ENCODE measurements at places on chromosomes 12 and 14.

DNA sequence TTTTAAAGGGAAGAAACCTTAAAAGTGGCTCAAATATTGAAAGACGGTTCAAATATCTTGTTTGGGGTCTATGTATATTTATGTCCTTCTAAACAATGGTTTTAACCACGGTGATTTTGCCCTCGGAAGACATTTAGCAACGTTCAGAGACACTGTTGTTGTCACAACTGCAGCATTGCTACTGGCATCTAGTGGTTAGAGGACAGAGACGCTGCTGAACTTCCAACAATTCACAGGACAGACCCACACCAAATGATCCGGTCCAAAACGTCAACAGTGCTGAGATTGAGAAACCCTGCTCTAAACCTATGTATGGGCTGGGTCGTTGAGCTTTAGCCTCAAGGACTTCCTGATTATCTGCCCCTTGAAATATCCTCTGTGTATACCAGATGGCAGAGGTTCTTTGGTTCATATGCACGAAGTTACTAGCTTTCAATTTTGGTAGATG is 1.7 kb downstream of the ANGEL1 start:
- peak; percentile 57 for DNase-seq

- no peak for DNase-seq
Observed at GRCh38 chr14:94123296-94123695, 6.1 kb downstream of the IFI27L2 start.

GRCh38 chr12:12194206-12194605 is 72.6 kb downstream of the LRP6 start:
- DNase-seq = no peak

- no peak for DNase-seq
Observed at GRCh38 chr12:53207042-53207441, at the start of gene ITGB7. Gene ITGB7, minus strand, starts transcription at chr12:53207251. Its CDS starts 6,808 bp downstream, at chr12:53200443.

GRCh38 chr12:118537481-118537917 is 161.1 kb downstream of the SUDS3 start:
- DNase-seq = no peak

GRCh38 chr14:30854492-30854891 is 19.9 kb upstream of the COCH start:
- DNase-seq = no peak

DNA sequence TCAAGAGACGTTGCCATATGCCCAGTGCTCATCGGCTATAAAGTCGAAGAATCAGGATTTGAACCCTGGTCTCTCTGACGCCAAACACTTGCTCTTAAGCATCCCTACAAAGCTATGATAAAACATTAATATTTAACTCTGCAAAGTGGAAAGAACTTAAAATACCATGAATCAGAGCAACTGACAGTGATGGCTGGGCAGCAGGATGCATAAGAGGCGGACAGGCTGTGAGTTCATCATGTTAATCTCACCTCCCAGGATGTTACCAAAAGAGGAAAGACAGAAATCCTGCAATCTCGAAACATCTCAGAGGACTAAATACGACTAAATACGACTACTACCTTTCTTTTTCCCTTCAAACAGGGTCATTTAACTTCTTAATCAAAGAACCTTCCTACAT is 5.8 kb downstream of the DICER1 start:
- no peak for DNase-seq

GRCh38 chr12:21296348-21296747 is 38.4 kb downstream of the SLCO1A2 start:
- no peak for DNase-seq

DNA sequence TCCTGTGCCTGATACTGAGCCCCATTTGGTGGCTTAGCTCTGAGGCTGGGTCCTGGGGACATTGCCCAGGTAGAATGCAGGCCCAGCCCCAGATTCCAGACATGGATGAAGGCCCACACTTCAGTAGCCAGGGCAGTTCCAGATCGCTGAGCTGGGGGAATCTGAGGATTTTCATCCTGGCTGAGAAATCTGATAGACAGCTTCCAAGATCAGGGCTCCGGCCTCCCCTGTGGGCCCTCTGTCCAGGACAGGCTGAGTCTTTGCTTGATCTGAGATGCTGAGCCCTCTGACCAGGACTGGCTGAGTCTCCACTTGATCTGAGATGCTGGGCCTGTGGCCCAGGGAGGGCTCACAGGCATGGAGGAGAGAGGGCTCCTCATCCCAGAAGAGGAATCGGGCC is 3.3 kb upstream of the RASAL1 start:
- DNase-seq = no peak

GRCh38 chr12:82537436-82537835 is 149.3 kb upstream of the TMTC2 start:
- no peak for DNase-seq

GRCh38 chr14:48936849-48937248 is 649.3 kb downstream of the RPS29 start:
- DNase-seq = no peak

DNA sequence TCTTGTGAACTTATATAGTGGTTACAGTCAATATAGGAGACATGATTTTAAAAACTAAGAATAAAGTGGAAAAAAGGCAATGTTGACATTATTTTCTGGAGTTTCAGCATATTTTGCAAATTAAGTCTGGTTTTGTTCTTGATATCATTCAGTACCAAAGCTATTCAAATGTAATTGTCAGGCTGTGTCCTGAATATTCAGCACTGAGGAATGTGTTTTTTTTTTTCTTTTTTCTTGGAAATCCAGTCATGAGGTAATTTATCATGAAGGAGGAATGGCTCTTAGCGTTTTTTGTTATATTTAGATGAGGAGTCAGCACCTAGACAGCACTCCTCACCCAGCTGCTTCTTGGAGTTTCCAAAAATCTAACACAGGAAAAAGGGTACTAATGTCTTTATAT is 225.5 kb downstream of the CCDC91 start:
- DNase-seq = peak; percentile 71

DNA sequence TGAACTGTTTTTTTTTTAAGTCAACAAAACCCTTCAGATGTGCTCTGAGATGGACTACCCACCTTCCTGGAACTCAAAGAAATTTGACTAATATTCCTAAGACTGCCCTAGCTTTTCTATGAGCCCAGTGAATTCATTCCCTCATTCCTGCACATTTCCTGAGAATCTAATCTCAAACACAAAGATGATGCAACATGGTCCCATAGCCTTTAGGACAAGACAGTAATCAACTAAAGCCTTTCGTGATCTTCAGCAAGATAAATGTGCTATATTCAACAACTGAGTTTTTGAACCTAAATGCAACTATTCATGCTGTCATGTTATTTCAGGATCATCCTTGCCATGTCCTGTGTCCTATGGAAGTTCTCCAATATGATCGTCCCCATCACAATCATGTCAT is 5.0 kb downstream of the SETD3 start:
- no peak for DNase-seq

DNA sequence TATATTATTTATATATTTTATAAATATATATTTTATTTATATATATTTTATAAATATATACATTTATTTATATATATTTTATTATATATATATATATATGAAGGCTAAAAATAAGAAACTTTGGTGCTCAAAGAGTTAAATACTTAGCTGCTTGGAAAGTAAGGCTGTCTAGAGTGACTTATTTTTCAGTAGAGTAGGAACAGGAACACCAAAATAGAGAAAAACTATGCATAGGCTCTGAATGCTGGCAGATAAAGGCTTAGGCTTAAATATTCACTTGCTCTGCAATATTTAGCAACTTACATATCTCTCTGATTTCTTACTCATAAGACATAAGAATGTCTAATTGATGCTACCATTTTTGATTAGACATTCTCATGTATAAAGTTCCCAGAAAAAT is 991.2 kb downstream of the VRK1 start:
- no peak for DNase-seq

GRCh38 chr12:80701388-80701787 is 6.0 kb upstream of the MYF6 start:
- no peak for DNase-seq

GRCh38 chr12:116996093-116996492 is 85.3 kb downstream of the FBXW8 start:
- DNase-seq = no peak

GRCh38 chr14:32650665-32651064 is 288.0 kb upstream of the NPAS3 start:
- DNase-seq = no peak

DNA sequence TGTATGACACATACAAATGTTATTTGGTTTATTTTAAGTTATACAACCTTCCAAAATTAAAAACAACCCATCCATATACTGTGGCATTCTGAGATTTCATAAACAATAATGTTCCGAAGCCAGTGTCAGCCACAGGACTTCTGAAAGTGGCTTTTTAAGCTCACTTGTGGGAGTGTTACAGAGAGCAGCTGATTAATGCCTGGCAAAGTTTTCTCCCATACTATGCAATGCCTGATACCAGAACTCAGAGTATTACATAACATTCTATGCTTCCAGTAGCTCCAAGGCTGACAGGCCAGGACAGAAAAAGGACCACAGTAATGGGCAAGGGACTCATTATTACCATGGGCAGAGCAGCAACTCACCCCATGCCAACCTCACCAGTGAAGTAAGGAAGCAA is 29.3 kb downstream of the NELL2 start:
- no peak for DNase-seq

DNA sequence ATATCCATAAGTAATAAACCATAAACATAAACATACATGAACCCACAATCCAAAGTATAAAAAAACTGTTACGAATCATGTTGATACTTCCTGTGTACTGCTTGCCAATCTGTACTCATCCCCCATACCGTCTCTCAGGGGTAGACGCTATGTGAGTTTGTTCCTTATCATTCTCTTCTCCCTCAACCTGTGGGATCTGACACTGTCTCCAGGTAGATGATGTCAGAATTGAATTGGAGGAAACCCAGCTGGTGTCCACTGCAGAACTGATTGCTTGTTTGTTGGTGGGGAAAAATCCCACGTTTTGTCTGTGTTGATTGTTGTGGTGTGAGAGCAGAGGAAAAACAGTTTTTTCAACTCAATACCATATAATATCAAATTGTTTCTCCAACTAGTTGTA is 50.8 kb downstream of the C12orf42 start:
- DNase-seq = no peak

DNA sequence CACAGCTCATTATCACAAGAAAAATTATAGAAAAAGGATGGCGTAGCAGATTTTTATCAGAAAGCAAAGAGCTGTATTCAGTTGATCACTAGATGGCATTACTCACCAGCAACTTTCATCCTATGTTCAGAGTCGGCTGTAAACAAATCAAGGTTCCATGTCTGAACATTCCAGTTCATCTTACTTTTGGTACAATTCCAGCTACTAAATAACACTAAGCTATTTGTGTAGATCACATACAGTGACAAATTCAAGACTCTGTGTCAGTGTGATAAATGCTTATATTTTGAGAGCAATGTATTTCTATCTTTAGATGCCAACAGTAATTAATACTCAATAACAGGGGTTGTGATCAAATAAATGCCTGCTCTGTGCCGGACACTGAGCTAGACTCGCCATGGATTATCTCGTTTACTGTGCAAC is 30.1 kb downstream of the NRDE2 start:
- DNase-seq = peak; percentile 62

GRCh38 chr12:101803978-101804377 is 26.8 kb downstream of the GNPTAB start:
- no peak for DNase-seq

- no peak for DNase-seq
Observed at GRCh38 chr12:83106873-83107272, 420.2 kb downstream of the TMTC2 start.

DNA sequence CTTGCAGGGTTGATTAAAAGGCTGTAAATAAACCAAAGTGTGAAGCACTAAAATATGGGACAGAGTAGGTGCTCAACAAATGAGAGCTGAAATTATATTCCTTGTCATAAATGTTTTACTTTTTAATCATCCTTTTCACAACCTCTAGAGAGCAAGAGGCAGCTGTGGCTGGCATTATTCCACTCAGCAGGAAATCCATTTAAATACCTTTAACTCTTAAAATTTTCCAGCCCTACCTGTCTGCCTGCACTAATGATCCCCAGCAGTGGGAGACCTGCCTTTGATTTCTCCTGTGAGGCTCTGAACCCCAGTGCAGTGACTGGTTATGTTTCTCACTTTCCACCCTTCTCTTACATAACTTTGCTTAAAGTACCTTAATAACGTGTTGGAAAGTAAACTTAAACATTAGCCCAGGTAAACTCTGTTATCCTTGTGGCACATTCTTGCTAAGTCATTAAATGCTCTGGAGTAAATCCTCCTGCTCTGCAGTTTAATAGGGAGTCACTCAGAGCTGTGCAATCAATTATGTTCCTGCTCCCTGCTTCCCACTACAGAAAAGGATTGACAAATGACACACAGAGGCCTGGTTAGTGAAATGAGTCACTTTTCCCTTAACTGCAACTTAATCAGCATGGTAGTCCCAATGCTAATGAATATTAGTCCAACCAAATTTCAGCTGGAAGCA is 755.7 kb upstream of the USP15 start:
- DNase-seq = no peak

GRCh38 chr12:80711866-80712265 is 4.4 kb downstream of the MYF6 start:
- no peak for DNase-seq

- no peak for DNase-seq
Observed at GRCh38 chr14:92847278-92847677, 53.2 kb downstream of the GOLGA5 start.

GRCh38 chr14:56276108-56276507 is 157.9 kb downstream of the PELI2 start:
- DNase-seq = no peak

GRCh38 chr12:56589783-56590182 is 40.3 kb downstream of the BAZ2A start:
- no peak for DNase-seq

GRCh38 chr12:57865084-57865751 is 18.7 kb upstream of the CTDSP2 start:
- DNase-seq = peak; percentile 96

GRCh38 chr12:75662511-75663159 is 151.2 kb upstream of the KRR1 start:
- DNase-seq = no peak

GRCh38 chr12:6383572-6384498 is at the start of gene LTBR:
Gene LTBR, plus strand, starts transcription at chr12:6384162. Its CDS starts 197 bp downstream, at chr12:6384359.
- peak; percentile 98 for DNase-seq

- DNase-seq = peak; percentile 29
Observed at GRCh38 chr14:38254571-38255407, 1.1 kb downstream of the CLEC14A start.

DNA sequence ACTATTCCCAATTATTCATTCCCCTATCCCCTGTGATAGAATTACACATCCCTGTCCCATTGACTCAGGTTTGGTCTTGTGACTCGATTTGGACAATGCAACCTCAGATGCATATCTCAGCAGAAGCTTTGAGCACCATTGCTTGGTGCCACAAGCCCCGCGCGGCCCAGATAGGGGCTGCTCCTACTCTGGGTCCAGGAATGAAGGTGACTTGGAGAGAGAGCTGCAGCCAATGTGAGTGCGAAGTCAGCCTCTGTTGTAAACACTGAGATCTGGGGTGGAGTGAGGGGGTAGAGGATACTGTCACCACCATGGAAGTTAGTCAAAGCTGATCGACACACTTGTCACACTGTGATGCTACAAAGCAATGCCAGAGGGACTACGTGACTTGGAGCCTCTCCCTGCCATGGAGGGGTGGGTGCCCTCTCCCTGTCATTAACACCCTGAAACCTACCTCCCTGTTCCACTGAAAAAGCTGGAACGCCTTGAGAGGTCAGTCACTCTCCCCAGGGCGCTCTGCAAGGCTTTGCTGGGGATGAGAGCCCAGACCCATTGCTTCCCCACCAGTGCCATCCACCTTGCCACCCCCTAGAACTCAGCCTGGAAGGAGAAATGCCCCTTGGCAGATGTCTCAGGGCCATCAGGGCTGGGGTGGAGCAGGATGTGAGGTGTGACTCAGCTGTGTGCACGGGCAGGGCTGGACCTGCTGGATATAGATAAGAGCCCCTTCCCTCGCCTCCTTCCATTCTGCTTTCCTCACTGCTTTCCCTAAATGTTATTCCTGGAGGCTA is 6.6 kb upstream of the PLEK2 start:
- no peak for DNase-seq
